Activated CD4-positive, alpha-beta T cell treated with anti-CD3 and anti-CD28 coated beads, Interleukin-2, Interleukin-6, amounts not matched to agents 100 ng/mL and 50 ng/mL, durations not matched to agents 16 hours and 8 hours (primary cell): ENCODE measurements at places on chromosomes 16 and 17.

DNA sequence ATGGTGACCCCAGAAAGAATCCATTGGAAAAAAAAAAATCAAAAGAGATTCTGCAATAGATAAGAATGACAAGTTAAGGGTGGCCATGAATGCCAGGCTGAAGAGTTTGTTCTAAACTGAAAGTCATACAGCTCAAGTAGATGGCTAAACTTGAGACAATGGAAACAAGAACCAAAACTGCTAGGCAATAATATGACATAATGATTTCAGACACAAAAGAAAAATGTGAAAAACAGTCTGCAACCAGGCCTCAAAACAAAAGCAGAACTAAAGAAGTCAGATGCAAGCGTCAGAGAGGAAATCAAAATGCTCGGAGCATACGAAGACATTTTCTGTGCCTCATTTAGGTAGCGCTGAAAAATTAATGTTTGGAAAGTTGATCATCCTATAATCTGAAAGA lies 54.4 kb upstream of the YPEL2 start:
- DNase-seq = peak; percentile 3

DNA sequence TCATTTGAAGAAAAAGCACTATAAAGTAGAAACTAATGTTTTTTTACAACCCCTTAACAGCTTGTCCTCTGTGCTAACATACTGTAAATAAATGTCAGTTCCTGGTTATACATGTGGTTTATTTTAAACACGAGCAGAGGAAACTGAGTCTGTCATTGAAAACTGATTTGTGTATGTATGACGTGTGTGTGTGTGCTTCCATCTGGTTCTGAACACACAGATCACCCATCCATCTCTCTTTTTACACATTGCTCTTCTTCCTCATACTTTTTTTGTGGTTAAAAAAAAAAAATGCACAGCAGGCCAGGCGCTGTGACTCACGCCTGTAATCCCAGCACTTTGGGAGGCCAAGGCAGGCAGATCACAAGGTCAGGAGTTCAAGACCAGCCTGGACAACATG lies 49.5 kb downstream of the ZNF423 start:
- no peak for DNase-seq

DNA sequence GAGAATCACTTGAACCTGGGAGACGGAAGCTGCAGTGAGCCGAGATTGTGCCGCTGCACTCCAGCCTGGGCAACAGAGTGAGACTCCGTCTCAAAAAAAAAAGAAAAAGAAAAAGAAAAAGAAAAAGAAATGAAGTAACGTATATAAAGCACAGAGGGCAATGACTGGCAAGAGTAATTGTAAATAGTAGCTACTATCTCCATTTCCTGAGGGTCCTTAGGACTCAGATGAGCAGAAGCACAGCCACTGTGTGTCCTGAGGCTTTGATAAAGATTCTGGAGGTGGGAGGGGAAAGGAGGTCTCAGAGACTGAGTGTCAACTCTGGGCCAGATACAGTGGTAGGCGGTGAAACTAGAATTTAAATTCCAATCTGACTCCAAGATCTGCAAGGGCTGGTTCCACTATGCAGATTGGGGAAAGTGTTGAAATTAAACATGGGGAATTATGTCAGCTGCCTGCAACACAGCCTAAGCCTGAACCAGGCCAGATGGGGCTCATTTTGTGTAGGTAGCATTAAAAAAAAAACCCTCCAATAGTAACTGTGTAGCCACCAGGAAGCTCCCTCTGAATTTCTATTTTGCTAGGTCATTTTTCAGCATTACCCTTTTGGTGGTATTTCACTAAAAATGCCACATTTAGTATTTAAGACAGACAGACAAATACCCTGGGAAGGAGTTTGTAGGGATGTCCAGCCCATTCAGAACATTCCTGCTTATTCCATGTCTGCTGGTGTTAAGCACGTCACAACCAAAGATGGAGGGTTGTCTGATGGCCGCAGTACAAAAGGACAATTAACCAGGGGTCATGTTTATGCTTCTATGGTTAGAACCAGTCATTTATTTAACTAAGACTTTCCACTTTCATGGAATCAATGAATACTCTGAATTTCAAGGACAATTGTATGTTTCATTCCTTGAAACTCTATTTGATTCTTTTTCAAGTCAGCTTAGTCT lies 46.1 kb downstream of the TBX4 start:
- DNase-seq = no peak

DNA sequence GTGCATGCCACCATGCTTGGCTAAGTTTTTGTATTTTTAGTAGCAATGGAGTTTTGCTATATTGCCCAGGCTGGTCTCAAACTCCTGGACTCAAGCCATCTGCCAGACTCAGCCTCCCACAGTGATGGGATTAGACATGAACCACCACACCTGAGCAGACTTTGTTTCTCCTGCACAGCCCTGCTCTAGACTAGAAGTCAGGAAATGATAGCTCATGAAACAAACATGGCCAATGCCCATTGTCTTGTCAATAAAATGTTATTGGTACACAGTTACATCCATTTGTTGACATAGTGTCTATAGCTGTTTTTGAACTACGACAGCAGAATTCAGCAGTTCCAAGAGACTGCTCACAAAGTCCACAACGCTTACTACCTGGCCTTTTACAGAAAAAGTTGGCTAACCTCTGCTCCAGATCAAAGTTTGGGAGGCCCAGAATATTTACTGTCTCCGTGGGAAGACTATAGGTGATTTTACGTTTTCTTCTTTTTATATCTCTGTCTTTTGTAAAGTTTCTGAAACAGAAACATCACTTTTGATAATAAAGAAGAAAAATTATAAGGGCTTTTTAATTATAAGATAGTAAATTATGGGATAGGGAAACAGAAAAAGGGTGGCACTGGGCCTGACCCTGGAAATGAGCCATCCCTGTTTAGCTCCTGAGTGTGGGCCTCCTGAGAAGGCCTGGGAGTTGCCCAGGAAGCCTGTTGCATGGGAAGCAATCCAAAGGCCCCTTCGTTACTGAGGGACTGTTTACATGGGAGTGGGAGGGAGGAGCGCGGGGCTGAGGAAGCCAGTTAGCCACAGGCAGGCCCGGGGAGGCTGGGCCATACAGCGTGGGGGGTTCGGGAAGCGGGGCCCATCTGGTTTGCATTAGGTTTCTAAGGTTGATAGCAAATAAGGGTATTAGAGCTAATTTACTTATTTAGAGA lies 201.5 kb downstream of the IRF8 start:
- DNase-seq = no peak

- DNase-seq = no peak
These were observed 208.6 kb downstream of the KATNIP start for GRCh38 chr16:27758544-27758943.

DNA sequence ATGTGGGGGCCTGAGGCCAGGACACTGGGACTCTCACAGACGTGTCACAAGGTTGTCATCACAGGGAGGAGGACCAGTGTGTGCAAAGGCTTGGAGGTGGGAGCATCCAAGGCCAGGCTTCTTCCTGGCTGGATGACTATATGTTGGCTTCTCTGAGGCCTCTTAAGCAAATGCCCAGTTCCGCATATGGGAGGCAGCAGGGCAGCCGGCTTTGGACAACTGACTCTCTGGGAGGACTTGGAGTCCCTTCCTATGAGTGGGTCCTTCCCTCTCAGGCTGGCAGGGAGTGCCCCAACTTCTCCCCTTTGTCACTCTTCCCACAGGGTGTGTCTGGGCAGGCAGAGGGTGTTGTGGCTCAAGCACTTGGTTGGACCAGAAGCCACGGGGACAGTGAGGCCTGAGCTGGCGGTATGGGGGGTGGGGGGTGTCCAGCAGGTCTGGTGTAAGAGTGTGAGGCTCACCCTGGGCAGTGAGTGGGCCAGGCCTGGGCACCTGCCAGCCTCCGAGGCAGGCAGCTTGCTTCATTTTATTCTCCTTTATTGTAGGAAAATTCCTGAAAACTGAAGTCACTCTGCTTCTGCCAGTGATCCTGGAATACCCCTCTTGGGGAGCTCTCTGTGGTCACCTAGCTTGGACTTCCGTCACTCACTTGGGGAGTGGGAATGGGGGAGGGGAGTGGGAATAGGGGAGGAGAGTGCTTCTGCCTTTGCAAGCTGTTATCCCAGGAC lies 14.9 kb downstream of the ADGRG1 start:
- no peak for DNase-seq

GRCh38 chr17:74605361-74605760 lies 13.3 kb upstream of the CD300LD start:
- DNase-seq = no peak

GRCh38 chr17:78185981-78186691 lies 716 bp downstream of the TK1 start:
- no peak for DNase-seq

GRCh38 chr17:75693500-75694481 lies 26.7 kb downstream of the SAP30BP start:
- no peak for DNase-seq

GRCh38 chr16:3143598-3144320 lies 8.9 kb downstream of the ZNF213 start:
- no peak for DNase-seq

DNA sequence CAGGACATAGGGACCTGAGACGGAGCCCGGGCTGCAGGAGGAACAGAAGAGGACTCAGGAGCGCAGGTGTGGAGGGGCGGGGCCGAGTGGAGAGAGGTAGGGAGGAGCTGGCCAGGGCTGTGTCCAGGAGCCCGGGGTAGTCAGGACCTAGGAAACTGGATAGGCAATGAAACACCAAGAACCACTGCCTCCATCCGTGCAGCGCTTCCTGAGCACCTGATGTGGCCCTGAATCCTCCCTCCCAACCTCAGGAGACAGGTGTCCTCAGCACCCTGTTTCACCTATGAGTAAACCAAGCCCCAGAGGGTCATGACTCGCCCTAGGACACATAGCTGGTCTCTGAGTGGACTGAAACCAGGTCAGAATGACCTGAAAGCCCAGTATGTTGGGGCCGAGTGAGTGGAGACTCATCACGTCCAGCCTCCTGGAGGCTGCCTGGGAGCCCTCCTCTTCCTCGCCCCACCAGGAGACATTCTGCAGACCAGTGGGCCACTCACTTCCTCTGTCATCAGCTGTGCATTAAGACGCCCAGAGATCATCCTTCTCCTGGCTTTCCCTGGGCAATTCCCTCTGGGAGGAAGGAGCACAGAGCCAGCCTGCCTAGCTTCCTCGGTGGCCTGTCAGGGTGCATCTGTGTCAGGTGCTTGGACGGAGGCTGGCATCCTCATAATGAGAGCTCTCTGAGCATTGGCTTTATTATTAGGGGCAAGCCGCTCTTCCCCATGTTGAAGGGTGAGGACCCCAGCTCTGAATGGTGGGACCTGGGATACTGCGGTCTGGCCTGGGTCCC lies 72.8 kb downstream of the SCNN1B start:
- no peak for DNase-seq

- no peak for DNase-seq
These were observed 5.5 kb downstream of the TIMM22 start for GRCh38 chr17:1002412-1002753.

DNA sequence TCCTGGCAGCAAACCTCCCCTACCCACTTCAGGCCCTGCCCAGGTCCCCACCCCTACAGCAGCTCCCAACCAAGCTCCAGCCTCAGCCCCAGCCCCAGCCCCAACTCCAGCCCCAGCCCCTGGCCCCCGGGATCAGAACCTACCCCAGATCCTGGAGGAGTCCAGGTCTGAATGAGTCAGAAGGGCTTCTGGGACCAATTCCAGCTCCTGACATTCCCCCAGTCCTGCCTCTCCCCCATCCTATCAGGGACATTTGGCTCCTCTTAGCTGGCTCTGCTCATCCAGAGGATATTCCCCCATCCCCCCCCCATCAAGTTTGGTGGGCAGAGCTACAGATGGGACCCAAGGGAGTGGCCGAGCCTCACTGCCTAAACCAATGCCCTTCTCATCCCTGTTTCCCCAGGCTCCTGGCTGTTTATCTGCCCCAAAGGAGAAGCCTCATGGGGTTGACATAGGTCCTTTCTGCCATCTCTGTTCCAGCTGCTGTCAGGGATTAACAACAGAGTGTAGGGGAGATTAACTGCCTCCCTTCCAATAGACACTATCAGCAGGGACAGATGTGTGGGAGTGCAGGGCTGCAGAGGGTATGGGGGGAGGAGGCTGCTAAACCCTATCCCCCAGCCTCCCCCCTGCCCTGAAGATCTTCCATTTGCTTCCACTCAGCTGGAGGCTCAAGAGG lies 16.5 kb downstream of the CNTNAP1 start:
- DNase-seq = no peak

DNA sequence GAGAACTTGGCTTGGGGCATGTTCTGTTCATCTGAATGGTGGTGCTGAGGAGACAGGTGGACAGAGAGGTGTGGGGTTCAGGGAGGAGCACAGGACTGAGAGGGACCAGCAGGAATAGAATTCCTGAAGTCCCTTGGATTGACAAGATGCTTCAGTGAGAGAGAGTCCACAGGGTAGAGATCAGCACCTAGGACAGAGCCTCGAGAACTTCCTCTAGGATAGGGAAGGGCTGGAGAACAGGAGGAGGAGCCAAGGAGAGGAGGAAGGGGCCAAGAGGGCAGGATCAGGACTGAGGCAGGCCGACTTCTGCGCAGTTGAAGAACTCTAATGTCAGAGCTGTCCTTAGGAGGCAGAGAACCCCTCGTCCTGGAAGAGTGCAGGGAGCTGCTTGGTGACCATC lies 138.4 kb downstream of the PRKCB start:
- no peak for DNase-seq

GRCh38 chr16:10309271-10309932 lies 76.5 kb upstream of the ATF7IP2 start:
- no peak for DNase-seq

DNA sequence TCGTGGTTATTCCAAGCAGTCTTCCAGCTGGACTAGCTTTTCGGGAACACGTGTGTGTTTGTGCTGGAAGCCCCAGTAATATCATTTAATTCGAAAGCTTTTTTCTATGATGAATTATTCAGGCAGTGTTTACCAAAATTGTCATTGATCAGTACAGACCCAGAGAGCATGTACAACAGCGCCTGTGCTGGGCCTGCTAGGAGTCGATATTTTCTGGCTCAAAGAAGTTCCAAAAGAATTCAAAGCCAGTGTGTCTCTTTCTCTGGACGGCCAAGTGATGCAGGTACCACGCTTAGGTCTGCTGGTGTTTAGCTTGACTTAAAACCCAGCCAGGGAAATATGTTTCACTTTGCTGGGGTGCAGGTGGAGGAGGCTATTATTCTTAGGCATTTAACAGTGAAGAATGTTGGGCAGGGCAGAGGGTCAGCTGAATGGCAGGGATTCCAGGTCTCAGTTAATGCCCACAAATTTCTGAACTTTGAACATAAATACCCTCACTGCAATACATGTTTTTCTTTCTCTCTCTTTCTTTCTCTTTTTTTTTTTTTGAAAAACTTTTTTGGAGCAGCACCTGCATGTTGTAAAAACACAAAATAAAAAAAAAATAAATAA lies 401.3 kb downstream of the WWOX start:
- DNase-seq = no peak
